ENCODE measurements at places on chromosomes 2 and 18.
A peak's percentile ranks its signal among the peaks of the same experiment; 100 is the strongest.

GRCh38 chr2:235460548-235461047 lies 33.2 kb upstream of the AGAP1 start:
- no peak for DNase-seq

GRCh38 chr2:108594982-108595464 lies 60.8 kb downstream of the LIMS1 start:
- DNase-seq: peak; percentile 99

GRCh38 chr2:56232912-56233311 lies 49.1 kb downstream of the CCDC85A start:
- DNase-seq: no peak

DNA sequence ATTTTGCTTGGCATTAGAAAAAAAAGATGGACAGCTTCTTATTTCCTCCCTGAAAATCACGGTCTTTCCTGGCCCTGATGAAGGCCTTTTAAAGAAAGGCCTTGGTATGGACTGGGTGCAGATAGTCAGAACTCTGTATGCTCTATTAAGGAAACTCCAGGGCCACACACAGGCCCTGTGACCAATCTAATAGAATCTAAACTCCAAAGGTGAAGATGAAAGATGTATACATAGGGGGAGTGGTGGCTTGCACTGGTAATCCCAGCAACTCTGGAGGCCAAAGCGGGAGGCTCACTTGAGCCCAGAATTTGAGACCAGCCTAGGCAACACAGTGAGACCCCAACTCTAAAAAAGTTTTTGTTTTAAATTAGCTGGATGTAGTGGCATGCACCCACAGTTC lies 37.3 kb downstream of the OXER1 start:
- no peak for DNase-seq

DNA sequence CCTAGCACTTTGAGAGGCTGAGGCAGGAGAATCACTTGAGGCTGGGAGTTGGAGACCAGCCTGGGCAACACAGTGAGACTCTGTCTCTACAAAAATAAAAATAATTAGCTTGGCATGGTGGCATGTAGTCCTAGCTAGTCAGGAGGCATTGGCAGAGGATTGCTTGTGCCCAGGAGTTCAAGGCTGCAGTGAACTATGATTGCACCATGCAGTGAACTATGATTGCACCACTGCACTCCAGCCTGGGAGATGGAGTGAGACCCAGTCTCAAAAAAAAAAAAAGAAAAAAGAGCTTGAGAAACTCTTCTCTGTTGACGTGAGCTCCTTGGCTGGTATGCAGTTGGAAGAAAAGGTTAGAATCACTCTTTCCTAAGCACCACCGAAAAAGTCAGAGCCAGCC lies 125.1 kb upstream of the TNP1 start:
- DNase-seq: no peak

All from fibroblast of upper back skin (primary cell).